ENCODE measurements at places on chromosomes 6 and 20.

DNA sequence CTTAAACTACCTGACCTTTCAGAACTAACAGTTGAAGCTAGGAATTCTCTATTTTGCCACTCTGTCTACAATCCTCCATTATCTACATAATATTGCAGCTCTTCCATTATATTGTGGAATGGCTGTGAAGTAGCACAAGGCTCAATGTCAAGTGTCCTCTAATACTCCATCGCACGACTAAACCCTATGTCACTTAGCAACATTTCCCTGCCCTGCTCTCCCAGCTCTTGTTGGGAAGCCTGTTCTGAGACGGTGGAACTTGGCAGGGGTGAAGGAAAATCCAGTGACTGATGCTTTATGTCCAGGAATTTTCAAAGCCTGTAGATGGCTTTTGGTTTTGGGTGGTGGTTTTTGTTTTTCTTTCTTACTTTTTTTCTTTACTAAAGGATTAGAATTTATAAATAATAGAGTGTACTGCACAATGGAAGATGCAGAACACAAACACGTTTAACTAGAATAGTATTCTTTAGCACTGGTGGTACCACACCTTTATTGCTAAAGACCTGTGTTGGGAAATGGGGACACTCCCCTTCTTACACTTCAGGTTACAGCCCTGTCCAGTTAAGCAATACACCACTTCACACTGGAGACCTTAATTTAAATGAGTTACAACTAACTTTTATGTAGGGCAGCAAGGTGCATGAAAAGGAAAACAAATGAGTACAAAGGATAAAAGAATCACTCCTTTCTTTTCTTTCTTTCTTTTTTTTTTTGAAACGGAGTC is 20.7 kb upstream of the AMD1 start:
- no peak for DNase-seq

- DNase-seq, result no peak
Observed at GRCh38 chr6:13375360-13375878, 47.1 kb upstream of the TBC1D7 start.

- no peak for DNase-seq
Observed at GRCh38 chr6:71114986-71115385, 158.1 kb upstream of the B3GAT2 start.

DNA sequence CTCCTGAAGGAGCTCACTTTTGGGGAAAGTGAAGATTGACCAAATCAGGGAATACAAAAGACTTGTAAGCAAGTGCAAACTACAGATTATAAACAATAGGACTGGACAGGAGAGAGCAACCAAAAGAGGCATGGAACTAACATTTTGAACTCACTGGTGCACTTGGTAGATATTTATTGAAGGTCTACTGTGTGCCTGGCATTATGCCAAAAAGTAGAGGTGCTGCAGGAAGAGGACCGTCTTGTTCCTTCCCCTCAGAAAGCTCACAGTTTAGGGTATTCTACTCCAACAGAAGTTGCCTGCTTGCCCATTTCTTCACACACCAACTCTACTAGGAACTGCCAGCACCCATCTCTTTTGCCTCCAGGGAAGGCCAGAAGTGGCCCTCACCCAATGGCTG is 10.0 kb upstream of the TSHZ2 start:
- no peak for DNase-seq

GRCh38 chr6:132320007-132320406 is 81.3 kb downstream of the MOXD1 start:
- DNase-seq, result no peak

- peak; percentile 32 for DNase-seq
Observed at GRCh38 chr6:43972179-43972912, 154.9 kb downstream of the MRPL14 start.

- DNase-seq, result no peak
Observed at GRCh38 chr6:26009817-26010216, 47.2 kb downstream of the TRIM38 start.

- DNase-seq, result no peak
Observed at GRCh38 chr20:63744574-63745423, 5.2 kb downstream of the SLC2A4RG start.

GRCh38 chr6:6697620-6698019 is 109.1 kb downstream of the LY86 start:
- no peak for DNase-seq

- no peak for DNase-seq
Observed at GRCh38 chr20:62242176-62242575, 3.9 kb downstream of the OSBPL2 start.

DNA sequence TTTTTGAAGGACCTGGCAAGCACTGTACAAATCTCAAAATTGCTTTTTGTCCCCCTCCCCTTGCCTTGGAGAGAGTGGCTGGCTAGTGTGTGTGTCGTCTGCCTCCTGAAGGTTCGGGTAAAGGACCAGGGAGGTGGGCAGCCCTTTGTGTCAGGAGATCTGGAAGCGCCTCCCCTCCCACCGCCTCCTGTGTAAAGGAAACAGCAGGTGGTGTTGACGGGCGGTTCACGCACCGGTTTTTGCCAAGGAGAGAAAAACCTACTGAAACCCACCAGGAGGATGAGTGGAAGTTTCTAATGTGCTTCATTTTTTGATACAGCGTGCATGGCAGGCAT is 1.2 kb downstream of the ENTPD6 start:
- no peak for DNase-seq

- DNase-seq, result no peak
Observed at GRCh38 chr6:130962966-130963365, 100.1 kb downstream of the EPB41L2 start.

DNA sequence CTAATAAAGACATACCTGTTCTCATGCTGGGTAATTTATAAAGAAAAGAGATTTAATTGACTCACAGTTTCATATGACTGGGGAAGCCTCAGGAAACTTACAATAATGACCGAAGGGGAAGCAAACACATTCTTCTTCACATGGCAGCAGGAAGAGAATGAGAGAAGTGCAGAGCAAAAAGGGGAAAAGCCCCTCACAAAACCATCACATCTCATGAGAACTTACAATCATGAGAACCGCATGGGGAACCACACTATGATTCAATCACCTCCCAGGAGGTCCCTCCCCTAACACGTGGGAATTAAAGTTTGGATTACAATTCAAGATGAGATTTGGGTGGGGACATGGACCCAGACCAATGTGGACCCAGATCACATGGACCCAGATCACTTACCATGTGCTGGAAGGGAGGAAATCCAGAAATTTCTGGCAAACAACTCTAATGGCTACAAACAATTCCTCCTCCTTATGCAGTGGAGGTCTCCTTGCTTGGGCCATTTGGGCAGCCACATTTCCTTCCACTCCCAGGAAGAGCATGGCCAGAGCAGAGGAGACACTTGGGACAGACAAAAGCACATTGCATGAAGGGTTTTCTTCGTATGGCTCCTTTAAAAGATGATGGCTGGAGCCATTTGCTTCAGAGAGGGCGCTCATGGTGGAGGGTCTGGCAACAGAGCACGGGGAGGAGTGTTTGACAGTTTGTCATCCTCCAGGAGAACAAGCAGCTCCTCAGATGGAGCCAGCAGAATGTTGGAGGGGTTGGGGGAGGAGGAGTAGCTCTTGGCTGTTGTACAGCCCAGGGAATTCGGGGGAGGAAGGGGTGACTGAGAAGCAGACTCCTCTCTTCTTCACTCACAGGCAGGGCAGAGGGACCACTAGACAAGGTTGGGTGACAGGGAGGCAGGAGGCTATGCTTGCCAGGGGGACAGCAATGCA is 30.4 kb downstream of the SERPINB9 start:
- DNase-seq, result no peak

Data from AG08395 (cell line).